Right lobe of liver (tissue), 6 donors: ENCODE measurements at places on chromosomes 7 and 10. TPM values are rescaled to one million over a fixed set of nuclear protein-coding genes. Genes with fewer than 3 reads are reported as not detected.

DNA sequence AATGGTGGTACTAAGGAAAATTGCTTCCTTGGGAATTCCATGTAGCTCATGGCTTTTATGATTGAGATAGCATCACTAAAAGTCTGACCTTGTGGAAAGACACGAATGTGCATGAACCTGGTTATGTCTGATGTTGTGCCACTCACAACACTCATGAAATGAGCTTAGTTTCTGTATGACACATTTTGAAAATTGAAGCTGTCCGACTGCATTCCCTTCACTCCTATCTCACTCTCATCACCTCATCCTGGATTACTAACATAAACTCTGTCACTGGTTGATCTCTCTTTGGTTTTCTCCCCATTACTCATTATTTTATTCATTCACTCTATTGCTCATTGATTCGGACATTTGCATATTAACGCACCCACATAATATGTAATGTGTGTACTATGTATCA lies 190.0 kb upstream of the VWC2 start:
- H3K4me1 ChIP-seq, result no peaks in the 10 kb centered on the region
- H3K27me3 ChIP-seq, result no peaks in the 10 kb centered on the region
- no peak overlapping the region for H3K4me3 ChIP-seq
- DNase-seq, result no peak

DNA sequence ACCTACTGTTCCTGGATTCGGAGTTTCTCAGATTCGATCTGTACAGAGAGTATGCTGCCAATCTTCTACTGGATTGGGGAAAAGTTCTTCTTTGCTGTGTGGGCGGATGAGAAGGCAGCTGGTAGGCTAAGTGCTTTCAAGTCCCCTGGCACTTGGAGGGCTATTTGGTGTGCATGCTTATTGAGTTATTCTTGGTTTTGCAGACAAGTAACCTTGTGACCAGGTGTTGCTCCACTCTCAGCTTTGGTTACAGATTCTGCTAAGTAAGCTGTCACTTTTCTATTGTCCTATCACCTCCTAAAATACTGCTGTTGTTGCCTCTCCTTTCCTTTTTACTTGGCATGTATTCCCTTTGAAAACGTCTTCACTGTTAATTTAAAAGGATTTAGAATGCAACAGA lies 1375.1 kb upstream of the LRRTM3 start:
- no peak for DNase-seq
- H3K4me1 ChIP-seq, result no peaks in the 10 kb centered on the region
- H3K27me3 ChIP-seq, result no peaks in the 10 kb centered on the region
- H3K27ac ChIP-seq, result no peak overlapping the region
- H3K4me3 ChIP-seq, result no peak overlapping the region
- no peaks in the 10 kb centered on the region for H3K36me3 ChIP-seq

DNA sequence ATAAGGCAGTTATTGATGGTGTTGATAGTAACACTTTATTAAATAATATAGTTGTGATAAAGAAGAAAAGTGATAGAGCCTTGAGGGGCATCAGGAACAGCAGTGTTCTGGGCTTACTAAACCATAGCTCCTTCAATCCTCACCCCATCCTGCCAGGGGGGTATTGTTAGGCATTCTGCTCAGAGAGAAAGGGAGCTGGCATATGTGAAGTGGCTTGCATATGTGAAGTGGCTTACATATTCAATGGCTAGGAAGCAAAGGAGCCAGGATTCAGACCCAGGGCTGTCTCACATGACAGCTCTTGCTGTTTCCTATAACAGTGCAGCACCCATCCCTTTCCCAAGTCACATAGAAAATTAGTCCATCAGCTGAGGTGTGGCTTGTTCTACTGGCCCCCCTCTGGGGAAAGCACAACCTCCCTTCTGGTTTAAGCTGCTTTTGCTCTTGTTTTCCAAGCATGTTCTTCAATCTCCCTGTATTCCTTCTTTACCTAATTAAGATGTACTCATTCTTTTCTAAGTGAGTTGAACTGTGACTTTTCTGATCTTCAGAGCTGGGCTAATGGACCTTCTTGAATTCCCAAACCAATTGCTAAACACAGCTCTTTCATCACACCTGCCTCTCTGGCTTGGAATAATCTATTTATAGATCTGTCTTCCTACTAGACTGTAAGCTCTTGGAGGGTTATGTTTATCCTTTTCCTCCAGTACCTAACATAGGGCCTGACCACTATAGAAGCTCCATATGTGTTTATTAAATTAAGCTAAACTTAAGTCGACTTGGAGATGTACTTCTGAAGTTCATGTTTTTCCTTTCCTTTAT lies 108.7 kb upstream of the GLI3 start:
- H3K4me3 ChIP-seq, result no peak overlapping the region
- no peaks in the 10 kb centered on the region for H3K27me3 ChIP-seq
- no peaks in the 10 kb centered on the region for H3K4me1 ChIP-seq
- no peak for DNase-seq

DNA sequence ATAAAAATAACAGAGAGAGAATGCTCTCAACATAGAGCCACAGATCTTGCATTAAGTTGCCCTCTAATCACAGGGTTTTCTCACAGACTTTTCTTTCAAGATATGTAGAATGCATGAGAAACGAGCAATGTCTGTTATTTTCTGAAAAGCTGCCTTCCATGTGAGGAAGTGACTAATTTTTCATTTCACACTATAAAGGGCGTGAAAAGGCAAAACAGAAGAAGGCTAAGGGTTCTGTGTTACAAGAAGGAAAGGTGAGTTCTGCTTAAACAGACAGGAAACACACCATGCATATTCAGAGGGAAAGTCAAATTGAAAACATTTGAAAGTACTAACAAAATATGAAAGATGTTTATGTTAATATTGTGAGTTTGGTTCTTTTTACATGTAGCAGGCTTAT lies 189.2 kb downstream of the SEMA3D start:
- H3K27me3 ChIP-seq, result no peaks in the 10 kb centered on the region
- no peak for DNase-seq
- no peaks in the 10 kb centered on the region for H3K4me1 ChIP-seq
- H3K36me3 ChIP-seq, result no peaks in the 10 kb centered on the region
- no peak overlapping the region for H3K4me3 ChIP-seq

- H3K4me3 ChIP-seq, result no peak overlapping the region
- no peaks in the 10 kb centered on the region for H3K36me3 ChIP-seq
- no peak overlapping the region for H3K27ac ChIP-seq
These were observed 71.5 kb downstream of the LRRC4 start for GRCh38 chr7:127959770-127960169.

- H3K36me3 ChIP-seq, result peaks cover 9% of the 10 kb centered on the region
- H3K4me1 ChIP-seq, result peaks cover 4% of the 10 kb centered on the region
- H3K4me3 ChIP-seq, result no peak overlapping the region
- no peak for DNase-seq
- H3K27ac ChIP-seq, result peak overlapping the region; percentile 59
These were observed 11.7 kb downstream of the MAT1A start for GRCh38 chr10:80277567-80278250.

DNA sequence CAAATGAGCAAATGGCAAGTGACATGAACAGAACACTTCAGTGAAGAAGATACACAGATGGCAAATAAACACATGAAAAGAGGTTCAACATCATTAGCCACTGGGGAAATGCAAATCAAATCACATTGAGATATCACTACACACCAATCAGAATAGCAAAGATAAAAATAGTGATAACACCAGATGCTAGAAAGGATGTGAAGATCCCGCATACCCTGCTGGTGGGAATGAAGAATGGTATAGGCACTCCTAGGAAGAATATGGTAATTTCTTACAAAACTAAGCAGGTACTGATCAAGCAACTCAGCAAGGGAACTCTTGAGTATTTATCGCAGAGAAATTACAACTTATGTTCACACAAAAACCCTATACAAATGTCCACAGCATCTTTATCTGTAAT lies 11.2 kb downstream of the LAMB4 start:
- no peak for DNase-seq
- H3K36me3 ChIP-seq, result no peaks in the 10 kb centered on the region
- H3K4me1 ChIP-seq, result no peaks in the 10 kb centered on the region

GRCh38 chr10:11286261-11286852 lies 268.7 kb downstream of the CELF2 start:
- no peaks in the 10 kb centered on the region for H3K4me1 ChIP-seq
- no peak overlapping the region for H3K27ac ChIP-seq
- no peaks in the 10 kb centered on the region for H3K36me3 ChIP-seq
- no peak for DNase-seq
- no peak overlapping the region for H3K4me3 ChIP-seq
- no peaks in the 10 kb centered on the region for H3K27me3 ChIP-seq

DNA sequence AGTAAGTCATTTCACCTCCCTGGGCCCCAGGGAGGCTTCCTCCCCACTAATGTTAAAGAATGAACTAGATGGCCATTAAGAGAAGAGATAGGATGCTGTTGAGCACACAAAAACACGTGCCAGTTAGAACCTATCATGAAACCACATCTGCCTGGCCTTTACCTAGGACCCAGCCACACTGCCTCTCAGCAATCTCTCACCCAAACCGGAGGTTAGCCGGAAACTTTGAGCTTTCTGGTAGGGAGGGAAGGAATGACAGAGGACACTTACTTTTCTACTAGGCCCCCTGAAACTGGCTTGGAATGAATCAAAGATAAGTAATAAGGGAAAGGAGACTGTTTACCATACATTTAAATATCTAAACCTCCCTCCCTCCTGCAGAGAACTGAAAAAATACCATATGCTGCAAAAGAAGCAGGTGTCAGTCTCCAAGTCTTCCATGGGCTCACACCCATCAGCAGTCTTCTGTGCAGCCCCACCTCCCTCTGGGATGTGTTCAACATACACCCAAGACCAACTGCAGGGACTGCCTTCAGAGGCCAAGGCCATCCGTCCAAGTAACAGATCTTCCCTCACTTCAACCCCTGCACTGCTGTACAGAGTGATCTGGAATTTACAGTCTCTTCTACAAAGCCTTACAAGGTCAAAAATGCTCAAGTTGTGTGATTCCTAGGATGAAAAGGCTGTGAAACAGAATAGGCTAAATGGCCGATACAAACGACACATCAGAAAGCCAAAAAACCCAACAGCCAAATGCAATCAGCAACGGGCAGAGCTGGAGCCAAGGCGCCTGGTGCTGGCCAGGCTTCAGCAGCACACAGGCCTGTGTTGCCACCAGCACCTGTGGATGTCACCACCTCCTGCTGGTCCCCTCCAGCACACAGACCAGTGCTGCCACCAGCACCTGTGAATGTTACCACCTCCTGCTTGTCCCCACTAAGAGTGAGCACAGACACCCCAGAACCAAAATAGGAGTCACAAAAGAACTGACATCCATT lies 42.4 kb downstream of the SORBS1 start:
- H3K36me3 ChIP-seq, result no peaks in the 10 kb centered on the region
- H3K27me3 ChIP-seq, result no peaks in the 10 kb centered on the region
- peaks cover 43% of the 10 kb centered on the region for H3K4me1 ChIP-seq
- peak; percentile 68 for DNase-seq
- no peak overlapping the region for H3K4me3 ChIP-seq

DNA sequence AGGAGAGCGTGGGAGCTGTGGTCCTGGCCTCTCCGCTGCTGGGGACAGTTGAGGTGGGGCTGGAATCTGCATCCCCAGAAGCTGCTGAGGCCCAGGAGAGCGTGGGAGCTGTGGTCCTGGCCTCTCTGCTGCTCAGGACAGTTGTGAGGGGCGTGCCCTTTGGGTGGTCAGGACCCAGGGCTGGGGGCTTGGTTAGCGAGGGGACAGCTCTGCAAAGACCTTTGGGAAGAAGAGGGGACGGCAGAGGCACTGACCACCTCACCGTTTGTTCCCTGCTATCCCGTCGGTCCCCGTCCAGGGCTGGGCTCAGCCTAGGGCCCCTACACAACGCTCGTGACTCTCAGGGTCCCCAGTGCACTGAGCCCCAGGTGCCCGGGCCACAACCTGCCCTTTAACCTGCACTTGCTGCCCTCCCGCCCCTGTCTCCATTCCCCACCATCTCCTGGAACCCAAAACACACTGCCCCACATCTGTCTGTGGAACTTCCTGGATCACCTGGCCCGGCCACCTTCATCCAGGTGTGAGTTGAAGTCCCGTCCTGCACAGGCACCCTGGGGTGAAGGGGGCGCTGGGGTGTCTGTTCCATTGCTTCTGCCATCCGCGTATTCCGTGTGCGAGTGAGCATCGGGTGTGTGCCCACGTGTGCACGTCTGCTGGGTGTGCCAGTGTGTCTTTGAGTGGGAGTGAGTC lies 14.1 kb downstream of the FOXL3 start:
- H3K4me3 ChIP-seq, result no peak overlapping the region
- no peak overlapping the region for H3K27ac ChIP-seq
- H3K27me3 ChIP-seq, result no peaks in the 10 kb centered on the region
- no peaks in the 10 kb centered on the region for H3K36me3 ChIP-seq

DNA sequence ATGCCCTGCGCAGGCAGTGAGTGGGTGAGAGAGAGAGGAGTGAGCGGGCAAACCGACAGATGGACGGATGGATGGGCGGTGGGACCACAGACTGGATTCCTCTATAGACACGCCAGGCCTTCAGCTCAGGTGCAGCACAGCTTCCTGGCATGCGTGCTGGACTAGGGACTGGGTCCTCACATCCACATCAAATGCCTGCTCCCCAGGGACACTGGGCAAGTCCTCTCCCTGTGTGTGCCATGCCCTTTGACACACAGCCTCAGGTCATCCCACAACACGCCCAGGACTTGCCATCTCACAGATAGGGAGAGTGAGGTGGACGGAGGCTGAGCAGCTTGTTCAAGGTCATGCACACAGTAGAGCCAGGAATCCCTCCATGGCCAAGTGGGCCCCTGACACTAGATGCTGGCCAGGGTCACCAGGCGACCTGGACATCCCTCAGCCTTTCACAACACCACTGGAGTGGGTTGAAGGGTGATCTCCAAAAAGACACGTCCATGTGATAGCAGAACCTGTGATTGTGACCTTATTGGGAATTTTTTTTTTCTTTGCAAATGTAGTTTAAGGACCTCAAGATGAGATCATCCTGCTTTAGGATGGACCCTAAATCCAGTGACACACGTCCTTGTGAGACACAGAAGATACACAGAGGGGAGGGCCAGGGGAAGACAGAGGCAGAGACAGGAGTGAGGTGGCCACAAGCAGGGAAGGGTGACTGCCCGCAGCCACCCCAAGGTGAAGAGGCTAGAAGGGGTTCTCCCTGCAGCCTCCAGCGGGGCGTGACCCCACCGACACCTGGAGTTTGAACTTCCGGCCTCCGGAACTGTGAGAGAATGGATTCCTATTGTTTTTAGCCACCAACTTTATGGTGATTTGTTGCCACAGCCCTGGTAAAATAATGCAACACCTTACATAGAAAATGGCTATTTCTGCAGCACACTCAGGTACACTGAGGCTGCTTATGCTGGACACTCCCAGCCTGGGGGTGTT lies 155.0 kb upstream of the CHST15 start:
- H3K27ac ChIP-seq, result no peak overlapping the region
- H3K27me3 ChIP-seq, result no peaks in the 10 kb centered on the region
- DNase-seq, result no peak
- H3K4me3 ChIP-seq, result no peak overlapping the region
- no peaks in the 10 kb centered on the region for H3K4me1 ChIP-seq
- H3K36me3 ChIP-seq, result no peaks in the 10 kb centered on the region

The SPDYE11 gene
- total RNA-seq, result not detected

The GIMAP2 gene
- 7.4 TPM for total RNA-seq

The CCL26 gene
- not detected for total RNA-seq

The SCIN gene
- total RNA-seq, result not detected

The ERVW-1 gene
- not detected for total RNA-seq
